B cell (primary cell): ENCODE measurements at places on chromosomes 12 and 14.

- DNase-seq: no peak
Measured at GRCh38 chr12:103779410-103780092, 61.5 kb downstream of the NT5DC3 start.

DNA sequence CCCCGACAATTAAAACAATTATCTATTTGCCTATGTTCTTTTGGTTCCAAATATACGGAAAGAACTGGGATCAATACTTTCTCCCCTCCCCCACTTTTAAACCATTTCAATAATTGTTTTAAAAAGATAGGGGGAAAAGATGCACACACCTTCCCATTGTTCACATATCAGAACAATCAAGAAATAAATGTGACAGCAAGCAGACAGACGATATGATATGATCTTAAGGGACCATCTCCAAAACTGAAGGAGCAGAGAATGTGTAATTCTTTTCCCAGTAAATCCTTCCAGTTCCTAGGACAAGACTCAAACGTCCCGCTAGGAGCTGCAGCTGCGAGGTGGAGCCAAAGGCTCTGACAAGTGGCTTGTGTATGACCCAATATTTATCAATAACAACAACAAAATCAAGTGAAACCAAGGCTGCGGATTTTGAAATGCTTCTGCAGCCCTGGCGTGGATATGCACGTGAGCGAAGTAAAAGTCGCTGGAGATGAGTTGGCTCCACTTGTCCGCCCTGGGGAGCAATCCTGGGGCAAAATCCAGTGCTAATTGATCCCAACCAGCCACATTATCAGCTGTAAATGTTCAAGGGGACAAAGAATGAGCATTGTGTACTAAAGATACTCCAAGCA, 8.2 kb upstream of the FOXG1 start:
- DNase-seq: no peak

DNA sequence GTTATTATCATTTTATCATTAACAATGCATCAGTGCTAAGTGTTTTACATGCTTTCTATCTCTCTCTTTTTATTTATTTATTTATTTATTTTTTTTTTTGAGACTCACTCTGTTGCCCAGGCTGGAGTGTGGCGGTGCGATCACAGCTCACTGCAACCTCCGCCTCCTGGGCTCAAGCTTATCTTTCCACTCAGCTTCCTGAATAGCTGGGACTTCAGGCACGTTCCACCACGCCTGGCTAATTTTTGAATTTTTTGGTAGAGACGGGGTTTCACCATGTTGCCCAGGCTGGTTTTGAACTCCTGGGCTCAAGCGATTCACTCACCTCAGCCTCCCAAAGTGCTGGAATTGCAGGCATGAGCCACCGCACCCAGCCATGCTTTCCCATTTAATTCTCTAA, 3.9 kb upstream of the BTG1 start:
- no peak for DNase-seq

- peak; percentile 65 for DNase-seq
Measured at GRCh38 chr12:122834104-122834920, 945 bp upstream of the HIP1R start.

GRCh38 chr12:52926596-52927234, 21.8 kb upstream of the KRT8 start:
- DNase-seq: no peak

DNA sequence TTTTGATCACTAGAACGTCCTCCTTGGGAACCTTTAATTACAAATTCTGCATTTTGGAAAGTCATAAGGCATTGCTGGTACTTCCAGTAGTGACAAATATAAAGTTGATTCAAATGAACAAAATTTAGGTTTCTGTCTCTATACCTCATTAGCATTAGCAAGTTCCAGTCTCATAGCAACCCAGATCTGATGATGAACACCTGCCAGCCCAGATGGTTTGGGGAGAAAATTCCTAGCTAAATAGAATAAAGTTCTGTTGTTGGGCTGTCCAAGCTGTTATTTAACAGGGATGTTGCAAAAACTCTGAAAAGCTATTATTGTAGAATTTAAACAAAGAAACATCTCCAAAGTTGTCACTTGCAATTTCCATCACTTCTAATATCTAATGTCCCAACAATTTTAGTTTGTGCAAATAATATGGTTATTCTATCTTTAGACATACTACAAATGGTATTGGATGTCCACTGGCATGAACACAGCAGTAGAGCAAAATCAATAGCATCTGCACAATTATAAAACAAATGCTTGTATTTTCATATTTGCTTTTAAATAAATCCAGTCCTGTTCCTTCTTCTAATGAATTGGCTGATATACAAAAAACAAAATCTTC, 299.4 kb downstream of the SLC16A7 start:
- no peak for DNase-seq

GRCh38 chr12:59657711-59658110, 61.9 kb downstream of the SLC16A7 start:
- no peak for DNase-seq

DNA sequence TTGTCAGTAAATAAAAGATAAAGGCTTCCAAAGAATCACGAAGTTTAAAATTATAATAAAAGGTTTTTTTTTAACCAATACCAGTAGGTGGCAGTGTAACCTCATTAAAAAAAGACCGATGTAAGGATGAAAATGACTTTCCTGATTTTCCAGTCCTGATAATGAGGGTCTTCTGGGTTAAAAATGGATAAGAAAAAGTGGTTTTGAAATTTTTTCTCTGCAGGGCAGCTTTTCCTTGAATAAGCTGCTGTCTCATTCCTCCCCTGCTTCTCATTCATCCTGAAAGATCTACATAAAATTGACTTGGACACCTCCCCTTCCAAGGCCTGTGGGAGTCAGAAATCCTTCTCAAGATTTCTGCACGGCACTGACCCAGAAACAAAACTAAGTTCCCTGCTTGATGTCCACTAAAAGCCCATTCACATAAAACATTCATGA, 58.9 kb upstream of the FBXO33 start:
- DNase-seq: peak; percentile 46

- DNase-seq: no peak
Measured at GRCh38 chr14:93548102-93548843, 117.5 kb downstream of the UNC79 start.

DNA sequence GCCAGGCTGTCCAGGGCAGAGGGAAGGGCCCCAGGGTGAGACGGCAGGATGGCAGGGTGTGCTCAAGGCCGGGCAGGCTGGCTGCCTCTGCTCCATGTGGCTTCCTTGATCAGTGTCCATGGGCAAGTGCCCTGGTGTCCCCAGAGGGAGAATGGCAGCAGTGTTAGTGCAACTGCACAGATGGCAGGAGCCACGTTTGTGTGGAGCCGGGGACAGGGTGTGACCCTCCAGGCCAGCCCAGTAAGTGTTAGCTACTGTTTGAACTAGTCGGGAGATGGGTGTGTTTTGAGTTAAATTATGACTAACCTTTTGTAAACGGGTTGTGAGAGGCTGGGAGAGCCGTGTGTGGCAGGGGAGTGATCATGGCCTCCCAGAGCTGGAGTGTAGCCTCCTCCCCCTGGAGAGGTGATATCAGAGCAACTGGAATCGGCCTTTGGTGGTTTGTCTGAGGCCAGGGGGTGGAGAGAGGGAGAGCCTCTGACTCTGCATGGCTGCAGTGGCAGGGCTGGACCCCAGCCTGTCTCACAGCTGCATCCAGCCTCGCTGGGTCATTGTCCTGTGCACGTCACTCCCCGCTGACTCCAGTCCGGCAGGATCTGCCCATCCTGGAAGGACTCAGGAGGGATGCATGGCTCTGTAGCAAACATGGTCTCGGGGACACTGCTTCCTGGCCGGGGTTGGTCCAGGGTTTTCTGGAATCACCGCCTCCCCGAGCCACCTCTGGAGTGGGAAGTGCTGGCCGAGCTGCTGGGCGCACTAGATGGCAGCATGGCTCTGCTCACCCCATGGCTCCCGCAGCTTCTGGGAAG, 27.8 kb downstream of the AACS start:
- DNase-seq: no peak
